Suppressor macrophage treated with lipopolysaccharide for 4 hours (primary cell): ENCODE measurements at places on chromosomes 11 and 22.
A peak's percentile ranks its signal among the peaks of the same experiment; 100 is the strongest.

DNA sequence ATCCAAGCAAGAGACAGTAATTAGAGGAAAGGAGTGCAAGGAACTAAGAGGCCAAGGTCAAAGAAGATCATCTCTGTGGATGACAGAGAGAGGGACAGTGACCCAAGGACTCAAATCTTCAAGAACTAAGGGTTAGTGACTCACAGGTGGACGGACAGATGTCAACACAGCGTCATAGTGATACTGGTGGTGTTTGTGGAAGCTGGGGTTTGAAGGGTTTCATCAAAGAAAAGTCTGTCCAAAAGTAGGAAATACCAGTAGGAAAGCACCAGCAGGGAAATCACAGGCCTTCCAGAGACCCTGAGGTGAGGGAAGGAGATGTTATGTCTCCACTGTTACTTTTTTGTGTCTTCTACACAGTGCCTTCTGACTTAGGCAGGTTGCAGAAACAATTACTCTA, 32.2 kb downstream of the IL10RA start:
- no peak for DNase-seq

GRCh38 chr11:61810671-61811175, 6.1 kb downstream of the FADS1 start:
- no peak for DNase-seq

DNA sequence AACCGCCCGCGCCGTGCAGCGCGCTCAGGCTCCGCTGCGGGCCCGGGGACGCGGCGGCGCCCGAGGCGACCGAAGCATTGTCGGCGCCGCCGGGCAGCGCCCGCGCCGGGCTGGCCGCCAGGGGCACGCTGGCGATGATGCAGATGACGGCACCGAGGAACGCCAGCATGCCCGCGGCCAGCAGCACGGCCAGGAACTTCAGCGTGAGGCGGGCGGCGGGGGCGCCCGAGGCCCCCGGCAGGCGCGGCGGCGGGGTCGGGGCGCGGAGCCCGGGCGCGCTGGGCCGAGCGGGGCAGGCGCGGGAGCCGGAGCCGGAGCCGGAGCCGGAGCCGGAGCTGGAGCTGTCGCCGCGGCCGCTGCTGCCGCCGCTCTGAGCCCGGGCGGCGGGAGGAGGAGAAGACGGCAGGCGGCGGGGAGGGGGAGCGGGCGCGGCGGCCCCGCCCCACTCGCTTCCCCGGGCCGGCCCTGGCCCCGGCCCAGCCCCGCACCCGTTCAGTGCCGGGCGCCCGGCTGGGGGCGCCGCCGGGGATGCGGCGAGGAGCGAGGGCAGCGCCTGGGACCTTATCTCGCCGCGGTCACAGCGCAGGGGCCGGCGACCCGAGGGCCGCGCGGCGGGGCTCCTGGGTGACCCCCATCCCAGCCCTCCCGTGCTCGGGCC, at the start of gene NPTXR:
NPTXR (minus strand) TSS at position 372 of the 658 bp plus-strand sequence.
- peak; percentile 61 for DNase-seq

DNA sequence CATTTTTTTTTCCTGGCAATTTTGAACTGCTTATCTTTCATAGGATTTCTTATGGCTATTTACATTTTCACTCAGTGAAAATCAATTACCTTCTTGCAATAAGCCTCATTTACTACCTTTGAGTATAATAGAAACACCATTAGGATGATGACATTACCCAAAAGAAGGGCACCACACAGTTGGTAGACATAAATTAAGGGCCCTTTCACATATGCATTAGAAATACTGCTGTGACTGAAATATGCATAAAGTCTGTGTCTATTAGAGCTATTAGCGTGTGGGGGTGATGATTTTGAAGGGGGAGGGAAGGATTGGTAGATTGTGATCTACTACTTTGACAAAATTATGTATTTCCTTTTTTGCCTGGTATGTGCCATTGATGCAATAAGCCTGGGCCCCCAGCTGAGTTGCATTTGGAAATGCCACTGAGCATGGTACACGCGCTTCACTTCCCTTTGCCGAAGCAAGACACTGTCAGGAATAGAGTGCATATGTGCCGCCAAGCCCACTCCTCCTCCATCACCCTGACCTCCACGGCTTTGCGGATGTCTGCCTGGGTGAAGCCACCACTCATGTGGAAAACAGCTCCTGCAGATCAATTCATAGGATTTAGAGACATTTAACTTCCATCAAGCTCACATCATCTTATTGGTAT, 339.3 kb downstream of the DCDC1 start:
- DNase-seq: no peak

- no peak for DNase-seq
Observed at GRCh38 chr22:39658806-39659463, 88.4 kb downstream of the CACNA1I start.

DNA sequence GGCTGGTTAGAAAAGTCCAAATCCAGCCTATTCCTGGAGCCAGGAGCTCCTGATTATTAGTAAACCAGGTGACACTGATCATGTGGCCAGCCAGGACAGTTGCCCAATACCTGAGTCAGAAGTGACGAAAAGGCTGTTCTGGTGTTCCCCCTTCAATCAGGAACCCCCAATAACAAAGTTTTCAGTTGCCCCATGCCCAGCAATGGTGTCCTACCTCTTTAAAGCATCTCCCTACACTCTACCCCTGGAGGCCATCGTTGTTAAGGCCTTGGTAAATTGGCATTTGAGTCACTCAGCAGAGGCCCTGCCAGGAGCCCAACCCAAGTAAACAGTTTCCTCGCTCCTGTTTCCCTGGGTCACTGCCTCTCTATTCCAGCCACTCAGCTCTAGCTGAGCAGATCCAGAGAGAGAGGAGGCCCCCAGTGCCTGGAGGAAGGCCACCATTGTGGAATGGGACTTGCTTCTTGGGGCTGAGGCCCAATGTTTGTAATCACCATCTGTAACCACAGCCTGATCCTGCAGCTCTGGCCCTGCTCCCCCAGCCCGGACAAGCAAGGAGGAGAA, 25.0 kb downstream of the ARHGAP1 start:
- DNase-seq: peak; percentile 50

- DNase-seq: no peak
Observed at GRCh38 chr11:61012737-61013215, 41.3 kb downstream of the CD6 start.
